ENCODE measurements at places on chromosomes 1 and 21.

DNA sequence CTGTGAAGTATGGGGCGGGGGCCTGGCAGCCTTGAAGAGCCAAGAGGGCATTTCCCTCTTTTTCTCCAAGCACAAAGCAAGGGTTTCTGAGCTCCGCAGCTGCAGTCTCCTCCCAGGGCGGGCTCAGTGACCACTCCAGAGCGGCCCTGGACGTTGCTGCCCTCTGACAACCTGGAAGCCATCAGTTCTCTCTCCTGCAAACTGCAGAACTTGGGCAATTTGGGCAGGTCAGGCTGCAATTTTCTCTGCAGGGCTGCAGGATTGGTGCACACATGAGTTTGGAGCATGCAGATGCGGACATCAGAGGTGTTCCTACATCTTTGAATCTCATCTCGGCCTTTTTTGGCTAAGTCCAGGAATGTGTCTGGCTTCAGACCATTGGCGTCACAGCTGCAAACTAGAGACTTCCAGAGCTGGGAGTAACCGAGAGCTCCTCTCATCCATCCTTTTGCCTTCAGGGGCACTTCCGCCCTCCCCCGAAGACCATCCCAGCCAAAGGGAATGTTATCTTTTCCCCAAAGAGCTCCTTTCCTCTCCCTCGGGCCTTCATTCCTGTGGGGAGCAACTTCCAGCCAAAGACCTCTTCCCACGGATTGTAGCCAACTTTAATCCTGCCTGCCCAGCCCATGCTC lies 139.6 kb upstream of the WNT4 start:
- no peak for DNase-seq

DNA sequence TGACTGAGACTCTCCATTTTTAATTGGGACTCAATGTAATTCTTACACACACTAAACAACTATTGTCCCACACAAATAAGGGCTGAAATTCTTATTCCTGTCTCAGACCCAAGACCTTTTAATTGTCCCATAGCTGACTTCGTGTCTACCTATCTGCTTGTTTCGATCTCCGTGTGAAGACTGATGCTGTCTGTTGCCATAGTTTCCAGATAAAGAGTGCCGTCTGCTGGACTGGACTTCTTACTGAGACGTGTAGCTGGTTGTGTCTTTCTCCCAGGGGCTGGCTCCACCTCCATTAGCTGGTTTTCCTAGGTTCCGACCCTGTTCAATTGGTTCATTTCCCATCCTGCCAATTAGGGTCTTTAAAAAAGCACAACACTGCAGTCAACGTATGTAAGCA lies 235.3 kb upstream of the PLXNA2 start:
- DNase-seq = peak; percentile 70

GRCh38 chr1:186188004-186188539 lies 187.0 kb downstream of the TPR start:
- no peak for DNase-seq

DNA sequence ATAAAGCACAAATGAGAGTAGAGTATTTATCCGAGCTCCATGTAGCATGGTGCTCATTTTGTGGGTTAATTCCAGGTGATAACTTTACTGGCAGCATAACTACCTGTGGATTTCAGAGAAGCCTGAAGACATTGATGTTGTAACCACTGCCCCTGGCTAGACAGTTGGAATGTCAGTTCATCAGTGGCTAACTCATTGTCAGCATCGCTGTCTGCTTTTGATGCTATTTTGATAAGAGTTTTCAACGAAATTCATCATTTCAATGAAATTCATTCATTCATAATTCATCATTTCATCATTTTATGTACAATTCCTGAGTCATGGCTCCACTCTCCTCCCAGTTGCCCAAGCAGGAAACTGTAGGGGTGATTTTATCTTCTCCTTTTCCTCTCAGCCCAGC lies 34.4 kb downstream of the HSD3B1 start:
- no peak for DNase-seq

- no peak for DNase-seq
These were observed 133.4 kb downstream of the RHOU start for GRCh38 chr1:228868731-228869024.

DNA sequence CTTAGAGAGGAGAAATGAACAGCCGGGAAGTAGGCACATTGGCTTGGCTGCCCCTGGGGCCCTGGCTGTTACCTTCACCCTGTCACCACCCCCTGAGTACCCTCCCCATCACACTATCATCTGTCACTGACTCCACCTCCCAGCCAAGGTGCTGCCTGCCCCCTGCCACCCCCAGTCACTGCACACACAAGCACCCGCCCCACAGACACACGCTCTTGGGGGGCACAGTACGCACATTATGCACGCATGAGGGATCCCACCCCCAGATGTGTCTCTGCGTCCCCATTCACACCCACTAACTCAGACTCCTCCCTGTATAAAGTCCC lies 223.3 kb downstream of the PTPRU start:
- no peak for DNase-seq

GRCh38 chr1:89832496-89833127 lies 11.8 kb downstream of the LRRC8D start:
- DNase-seq = no peak

GRCh38 chr1:73517603-73518191 lies 680.3 kb downstream of the LRRIQ3 start:
- DNase-seq = no peak

DNA sequence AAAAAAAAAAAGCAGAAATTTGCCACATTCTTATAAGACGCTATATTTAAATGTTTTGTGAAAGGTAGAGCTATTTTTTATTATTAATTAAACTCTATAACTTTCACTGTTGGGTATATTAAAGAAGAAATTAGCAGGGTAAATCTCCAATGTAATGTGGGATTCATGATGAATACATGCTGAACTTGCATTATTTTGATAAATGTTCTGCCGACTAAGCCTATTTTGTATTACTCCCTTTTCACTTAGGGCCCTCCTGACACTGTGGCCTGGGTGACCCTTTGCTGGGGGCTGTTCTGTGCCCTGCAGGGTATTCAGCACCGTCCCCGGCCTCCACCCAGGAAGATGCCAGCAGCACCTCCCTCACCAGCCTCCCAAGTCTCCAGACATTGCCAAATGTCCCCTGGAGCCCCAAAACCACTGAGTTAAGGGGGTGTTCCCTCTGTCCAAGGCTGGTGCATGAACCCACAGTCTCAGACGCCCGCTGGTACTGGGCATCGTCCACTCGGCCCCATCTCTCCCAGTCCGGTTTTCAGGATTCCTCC lies 22.5 kb downstream of the RSPH1 start:
- no peak for DNase-seq

GRCh38 chr1:20964540-20965484 lies 177.7 kb upstream of the HP1BP3 start:
- DNase-seq = no peak

DNA sequence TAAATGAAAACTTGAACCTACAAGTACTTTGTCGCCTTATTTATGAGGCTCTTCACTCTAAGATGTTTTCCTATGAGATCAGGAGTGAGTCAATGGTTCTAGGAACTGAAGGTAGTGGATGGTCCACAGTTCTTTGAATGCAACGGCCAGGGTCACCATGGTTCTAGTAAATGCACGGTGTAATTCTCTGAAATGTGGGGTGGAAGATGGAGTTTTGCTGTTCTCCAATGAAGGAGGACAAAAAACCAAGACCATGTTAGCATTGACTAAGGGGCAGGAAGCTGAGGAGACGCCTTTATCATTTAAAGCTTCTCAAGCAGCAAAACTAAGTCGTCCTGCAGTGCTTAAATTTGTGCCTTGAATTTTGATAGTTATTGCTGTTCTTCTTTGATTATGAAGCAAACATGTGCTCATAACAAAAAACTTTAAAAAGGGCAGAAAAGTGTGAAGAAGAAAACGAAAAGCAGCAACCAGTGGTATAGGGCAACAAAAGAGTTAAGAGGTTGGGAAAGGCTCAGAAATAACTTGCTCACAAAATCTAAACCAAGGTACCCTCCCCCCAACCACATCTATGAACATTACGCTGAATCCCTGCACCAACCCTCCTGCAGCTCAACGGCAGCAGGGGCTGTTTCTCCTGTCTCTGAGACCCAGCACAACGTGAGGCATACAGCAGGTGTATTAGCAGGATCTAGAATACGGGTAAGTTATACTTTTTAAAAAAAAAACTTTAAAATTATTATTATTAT lies 85.0 kb downstream of the MRPL37 start:
- no peak for DNase-seq

DNA sequence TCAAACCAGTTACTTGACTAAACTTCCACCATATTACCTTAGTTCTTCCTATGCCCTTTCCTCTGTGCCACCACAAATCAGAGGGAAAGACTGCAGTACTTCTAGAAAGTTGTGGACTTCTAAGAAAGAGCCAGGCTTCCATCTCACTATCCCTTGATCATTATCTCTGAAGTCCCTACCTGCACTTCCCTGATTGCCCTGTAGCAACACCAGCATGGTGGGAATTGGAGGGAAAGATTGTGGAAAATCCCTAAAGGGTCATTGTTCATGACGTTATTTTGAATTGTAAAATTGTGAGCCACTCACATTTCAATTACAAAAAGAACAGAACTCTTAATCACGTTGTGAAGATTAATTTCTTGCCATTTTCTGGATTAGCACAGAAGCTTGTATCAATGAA lies 23.4 kb upstream of the KIAA1614 start:
- no peak for DNase-seq

GRCh38 chr1:21028520-21029145 lies 148.1 kb downstream of the EIF4G3 start:
- no peak for DNase-seq

- DNase-seq = peak; percentile 70
These were observed at the start of gene RUSC1 for GRCh38 chr1:155320661-155321617. Gene RUSC1, plus strand, starts transcription at chr1:155320894. Its CDS starts 880 bp downstream, at chr1:155321774.

- DNase-seq = no peak
These were observed 615.5 kb downstream of the NPHP4 start for GRCh38 chr1:5376538-5377247.

DNA sequence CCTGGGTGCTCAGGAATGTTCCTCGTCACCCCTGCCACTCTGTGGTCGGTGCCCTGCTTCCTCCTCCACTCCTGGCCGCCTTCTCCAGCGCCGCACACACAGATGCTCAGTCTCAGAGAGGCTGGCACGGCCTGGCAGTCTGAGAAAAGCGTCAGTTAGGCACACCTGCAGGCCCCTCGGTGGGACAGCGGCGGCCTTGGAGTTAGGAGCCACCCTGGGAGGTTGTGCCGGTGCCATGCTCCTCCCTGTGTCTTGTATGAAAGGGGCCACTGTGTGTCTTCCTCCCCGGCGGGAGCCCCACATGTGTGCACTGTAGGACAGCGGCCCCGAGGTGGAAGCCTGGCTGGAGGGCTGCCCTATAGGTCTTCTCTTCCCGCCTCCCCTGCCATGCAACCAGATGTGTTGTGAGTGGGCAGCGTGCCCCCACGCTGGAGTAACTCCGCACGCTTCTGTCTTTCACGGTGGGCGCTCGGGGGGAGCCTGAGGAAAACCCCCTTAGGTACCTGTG lies 145.2 kb downstream of the PGBD5 start:
- DNase-seq = no peak

- no peak for DNase-seq
These were observed 255.1 kb downstream of the NFIA start for GRCh38 chr1:61337441-61337951.

- no peak for DNase-seq
These were observed 8.4 kb downstream of the YBX1 start for GRCh38 chr1:42690477-42691156.

GRCh38 chr1:230169454-230170152 lies 102.6 kb downstream of the GALNT2 start:
- DNase-seq = no peak

- no peak for DNase-seq
These were observed 540 bp downstream of the ARHGEF2 start for GRCh38 chr1:155977690-155978324.

GRCh38 chr1:37031429-37031828 lies 2.9 kb downstream of the GRIK3 start:
- DNase-seq = no peak

DNA sequence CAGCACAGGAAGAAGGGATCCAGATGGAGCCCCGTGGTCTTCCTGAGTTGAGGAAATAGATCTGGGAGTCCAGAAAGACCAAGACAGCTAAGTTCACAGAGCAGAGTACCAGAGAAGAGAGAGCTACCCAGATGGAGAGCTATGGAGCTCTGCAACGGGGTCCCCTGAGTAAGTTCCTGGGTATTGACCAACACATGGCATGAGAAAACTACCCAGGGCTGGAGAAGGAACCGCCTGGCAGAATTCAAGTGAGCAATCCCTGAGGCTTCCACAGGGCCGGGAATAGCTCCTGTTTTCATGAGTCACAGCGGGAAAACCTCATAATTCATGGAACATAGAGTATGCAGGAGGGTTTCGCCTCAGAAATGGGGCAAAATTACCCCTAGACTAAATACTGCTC lies 19.7 kb downstream of the STPG1 start:
- no peak for DNase-seq

DNA sequence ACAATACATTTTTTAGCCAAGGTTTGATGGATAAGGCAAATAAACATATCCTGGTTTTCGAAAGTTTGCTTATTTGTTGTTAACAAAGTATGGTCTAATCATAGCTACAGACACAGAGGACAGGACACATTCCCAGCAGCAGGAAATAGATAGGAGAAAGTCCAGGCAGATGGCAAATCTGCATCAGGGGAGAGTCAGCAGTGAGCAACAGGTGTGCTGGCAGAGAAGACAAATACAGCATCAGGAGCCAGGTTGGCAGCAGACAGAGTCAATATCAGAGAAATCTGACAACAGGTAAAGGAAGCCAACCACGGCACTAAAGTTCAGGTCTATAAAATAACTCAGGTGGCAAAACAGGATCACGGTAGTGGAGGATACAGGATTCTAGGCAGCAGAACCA lies 210.7 kb upstream of the PTBP2 start:
- DNase-seq = no peak

DNA sequence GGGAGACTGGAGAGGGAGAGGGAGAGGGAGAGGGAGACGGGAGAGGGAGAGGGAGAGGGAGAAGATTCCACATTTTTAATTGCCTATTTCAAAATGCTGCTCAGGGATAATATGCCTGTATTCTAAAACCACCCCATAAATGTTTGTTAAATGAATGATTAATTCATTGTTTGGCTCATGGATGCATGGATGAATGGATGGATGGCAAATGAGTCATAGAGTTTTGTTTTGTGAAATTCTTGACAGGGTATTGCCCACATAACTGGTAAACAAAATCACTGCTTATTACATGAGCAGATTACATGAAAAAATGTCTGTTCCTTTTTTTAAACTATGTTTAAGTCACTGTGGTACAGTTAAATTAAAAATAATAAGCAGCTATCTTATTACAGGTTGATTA lies 220.4 kb downstream of the ZP4 start:
- DNase-seq = no peak
